ENCODE measurements at places on chromosomes 3 and 15.
A peak's percentile ranks its signal among the peaks of the same experiment; 100 is the strongest.

DNA sequence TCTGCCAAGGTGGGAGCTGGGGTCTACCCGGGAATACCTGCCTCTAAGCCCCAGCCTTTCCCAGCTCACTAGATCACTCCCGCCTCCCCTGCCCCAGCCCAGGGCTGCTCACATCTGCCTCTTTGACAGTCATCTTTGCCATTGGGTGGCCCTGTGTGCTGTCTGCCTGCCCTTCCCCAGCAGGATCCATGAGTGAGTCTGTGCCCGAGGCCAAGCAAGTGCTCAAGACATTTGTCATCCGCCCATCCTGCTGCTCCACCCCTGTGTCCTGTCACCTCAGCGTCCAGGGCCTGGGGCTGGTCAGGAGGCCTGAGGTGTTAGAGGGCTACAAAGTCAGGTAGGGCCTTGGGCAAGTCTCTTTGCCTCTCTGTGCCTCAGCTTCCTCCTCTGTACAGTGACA is 89.4 kb downstream of the LSM3 start:
- no peak for DNase-seq

GRCh38 chr3:88986834-88987233 is 120.6 kb upstream of the EPHA3 start:
- DNase-seq = peak; percentile 38

GRCh38 chr3:197711973-197712707 is 24.6 kb downstream of the RUBCN start:
- DNase-seq = peak; percentile 99

DNA sequence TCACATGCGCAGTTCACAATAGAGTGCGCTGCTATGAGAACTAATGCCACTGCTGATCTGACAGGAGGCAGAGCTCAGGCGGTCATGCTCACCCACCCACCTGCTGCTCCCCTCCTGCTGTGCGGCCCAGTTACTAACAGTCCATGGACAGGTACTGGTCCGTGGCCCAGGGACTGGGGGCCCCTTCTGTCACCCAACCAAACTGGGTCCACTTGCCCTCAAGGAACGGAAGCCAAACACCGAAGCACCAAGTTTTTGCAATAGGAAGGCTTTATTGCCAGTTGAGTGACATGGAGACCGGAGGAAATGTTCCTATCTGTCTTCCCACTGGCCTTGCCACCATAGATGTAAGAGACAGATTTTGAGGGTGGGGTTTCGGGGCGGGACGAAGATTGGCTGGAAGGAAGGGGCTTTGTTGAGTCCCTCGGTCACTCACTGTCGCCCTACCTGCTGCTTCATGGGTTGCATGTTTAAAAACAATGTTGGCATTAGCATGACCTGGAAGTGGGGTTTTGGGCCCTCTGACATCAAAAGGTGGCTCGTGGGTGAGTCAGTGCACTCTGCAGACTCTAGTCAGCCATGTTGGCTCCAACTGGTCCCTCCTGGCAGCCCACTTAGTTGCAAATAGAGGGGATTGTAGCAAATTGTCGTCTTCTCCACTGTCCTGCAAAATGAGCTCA is 141.0 kb downstream of the TJP1 start:
- no peak for DNase-seq

DNA sequence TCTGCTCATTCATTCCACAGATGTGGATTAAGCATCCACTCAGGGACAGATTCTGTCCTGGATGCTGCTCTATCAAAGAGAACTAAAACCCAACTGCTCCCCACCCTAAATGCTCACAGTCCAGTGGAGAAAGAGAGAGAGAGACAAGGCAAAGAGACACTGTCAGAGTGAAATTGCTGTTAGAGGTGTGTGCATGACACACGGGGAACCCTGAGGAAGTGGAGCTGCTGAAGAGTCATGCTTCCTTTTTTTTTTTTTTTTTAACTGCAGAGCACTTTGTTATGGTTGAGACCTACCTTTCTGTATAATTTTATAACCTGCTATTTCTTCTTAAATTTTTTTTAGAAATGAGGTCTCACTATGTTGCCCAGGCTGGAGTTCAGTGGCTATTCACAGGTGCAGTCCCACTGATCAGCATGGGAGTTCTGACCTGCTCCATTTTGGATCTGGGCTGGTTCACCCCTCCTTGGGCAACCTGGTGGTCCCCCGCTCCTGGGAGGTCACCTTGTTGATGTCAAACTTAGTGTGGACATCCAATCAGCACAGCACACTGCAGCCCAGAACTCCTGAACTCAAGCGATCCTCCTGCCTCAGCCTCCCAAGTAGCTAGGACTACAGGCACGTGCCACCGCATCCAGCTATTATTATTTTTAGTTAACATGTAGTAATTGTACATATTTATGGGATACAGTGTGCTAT is 18.2 kb upstream of the PSTPIP1 start:
- no peak for DNase-seq

DNA sequence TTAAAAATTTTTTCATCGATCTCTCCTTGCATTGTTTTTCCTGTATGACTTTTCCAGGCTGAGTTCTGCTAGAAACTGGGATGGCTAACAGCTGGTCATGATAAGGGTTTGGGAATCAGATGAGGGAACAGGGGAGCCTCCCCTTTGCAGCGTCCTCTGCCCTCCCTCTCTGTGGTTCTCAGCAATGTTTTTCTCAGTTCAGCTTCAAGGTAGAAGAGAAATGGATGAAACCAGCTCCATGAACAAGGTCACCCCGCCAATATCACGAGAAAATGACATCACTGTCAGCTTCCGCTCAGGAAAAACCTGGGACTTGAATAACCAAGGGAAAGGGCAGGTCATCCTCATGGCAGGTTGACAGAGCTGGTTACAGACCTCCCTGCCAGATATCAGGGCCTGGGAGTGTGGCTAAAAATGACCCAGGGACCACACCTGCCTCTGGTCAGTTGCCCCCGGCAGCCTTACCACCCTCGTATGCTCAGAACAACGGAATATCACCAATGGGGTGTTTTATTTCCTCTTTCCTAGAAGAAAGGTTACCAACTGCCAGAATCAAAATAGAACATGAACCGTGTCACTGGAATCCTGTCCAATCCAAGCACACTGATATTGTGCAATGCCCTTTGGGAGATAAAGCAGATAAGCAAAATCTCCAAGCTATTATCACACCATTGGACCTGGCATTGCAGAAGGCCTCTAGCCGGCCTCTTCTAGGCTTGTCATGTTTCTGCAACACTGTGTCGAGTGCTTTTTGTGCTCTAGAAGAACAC is 26.1 kb downstream of the LSM3 start:
- peak; percentile 52 for DNase-seq

DNA sequence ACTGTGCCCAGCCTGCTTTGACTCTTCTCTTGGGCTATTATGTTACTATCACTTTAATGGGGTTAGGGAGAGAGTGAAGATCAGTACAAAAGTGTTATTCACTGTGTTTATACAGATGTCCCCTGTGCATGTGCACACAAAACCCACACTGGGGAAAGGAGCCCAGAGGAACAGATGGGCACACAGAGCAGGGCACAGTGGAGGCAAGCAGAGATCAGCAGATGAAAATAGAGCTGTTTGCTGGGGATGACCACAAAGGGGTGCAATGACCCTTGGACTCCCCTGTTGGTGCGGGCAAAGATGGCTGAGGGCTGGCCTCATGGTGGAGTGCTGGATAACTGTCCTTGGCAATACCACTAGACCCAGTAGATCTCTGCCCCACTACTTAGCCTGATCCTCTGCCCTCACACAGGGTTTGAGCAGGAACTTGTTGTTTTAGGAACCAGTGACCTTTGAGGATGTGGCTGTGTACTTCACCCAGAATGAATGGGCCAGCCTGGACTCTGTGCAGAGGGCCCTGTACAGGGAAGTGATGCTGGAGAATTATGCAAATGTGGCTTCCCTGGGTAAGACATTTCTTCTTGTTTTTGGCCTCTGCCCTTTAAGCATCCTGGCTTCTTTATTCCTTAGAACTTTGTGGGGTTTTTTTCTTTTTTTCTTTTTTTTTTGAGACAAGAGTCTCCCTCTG is 5.3 kb downstream of the ZNF620 start:
- no peak for DNase-seq

GRCh38 chr3:24137958-24138875 is 193.1 kb downstream of the NR1D2 start:
- no peak for DNase-seq

GRCh38 chr3:193883551-193883950 is 252.4 kb upstream of the HES1 start:
- peak; percentile 48 for DNase-seq

DNA sequence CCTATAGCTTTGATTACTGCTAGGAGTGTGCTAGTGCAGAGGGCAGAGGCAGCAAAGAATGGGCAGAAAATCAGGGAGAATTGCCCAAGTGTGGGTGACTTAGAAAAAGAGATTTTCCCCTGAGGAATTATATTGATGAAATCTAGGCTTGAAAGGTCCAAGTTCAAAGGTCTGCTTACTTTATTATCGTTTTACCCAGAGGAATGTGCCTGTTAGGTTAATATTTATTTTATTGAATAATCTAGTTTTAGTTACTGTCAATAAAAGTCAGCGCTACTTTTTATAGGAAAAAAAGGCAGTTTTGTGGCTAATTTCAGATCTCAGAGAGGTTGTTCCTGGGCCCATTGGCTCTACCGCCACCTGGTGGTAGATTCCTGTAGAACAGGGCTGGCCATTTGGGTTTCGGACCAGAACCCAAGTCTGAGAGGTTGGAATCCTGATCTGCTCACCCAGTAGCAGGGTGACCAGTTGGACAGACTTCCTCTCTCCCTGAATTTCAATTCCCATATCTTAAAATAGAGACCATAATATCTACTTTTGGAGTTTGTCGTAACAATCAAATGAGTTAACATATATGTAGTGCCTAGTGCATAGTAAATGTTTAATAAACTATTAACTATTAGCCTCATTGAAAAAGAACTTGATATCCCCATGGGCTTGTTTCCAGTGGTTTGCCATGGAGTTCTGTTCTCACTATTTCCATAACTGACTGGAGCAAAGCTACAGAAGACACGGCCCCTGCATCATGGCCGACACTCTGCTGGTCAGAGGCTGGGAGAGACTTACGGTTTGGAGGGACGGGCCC is 62.7 kb upstream of the ZNF148 start:
- peak; percentile 56 for DNase-seq

- no peak for DNase-seq
Measured at GRCh38 chr3:179464323-179465092, 13.2 kb upstream of the GNB4 start.

- DNase-seq = no peak
Measured at GRCh38 chr3:56940976-56941375, 119.5 kb upstream of the SPATA12 start.

DNA sequence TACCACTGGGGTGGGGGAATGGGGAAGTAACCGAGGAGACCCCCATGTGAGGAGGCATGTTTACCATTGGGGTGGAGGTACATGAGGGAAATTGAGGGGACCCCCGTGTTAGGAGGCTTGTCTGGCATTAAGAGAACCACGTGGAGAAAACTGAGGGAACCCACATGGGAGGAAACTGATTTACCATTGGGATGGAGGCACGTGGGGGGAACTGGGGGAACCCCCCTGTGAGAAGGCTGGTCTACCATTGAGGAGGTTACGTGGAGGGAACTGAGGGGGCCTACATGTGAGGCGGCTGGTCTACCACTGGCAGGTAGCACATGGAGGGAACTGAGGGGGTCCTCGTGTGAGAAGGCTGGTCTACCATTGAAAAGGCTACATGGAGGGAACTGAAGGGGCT is 159.4 kb downstream of the FBLN2 start:
- DNase-seq = no peak

DNA sequence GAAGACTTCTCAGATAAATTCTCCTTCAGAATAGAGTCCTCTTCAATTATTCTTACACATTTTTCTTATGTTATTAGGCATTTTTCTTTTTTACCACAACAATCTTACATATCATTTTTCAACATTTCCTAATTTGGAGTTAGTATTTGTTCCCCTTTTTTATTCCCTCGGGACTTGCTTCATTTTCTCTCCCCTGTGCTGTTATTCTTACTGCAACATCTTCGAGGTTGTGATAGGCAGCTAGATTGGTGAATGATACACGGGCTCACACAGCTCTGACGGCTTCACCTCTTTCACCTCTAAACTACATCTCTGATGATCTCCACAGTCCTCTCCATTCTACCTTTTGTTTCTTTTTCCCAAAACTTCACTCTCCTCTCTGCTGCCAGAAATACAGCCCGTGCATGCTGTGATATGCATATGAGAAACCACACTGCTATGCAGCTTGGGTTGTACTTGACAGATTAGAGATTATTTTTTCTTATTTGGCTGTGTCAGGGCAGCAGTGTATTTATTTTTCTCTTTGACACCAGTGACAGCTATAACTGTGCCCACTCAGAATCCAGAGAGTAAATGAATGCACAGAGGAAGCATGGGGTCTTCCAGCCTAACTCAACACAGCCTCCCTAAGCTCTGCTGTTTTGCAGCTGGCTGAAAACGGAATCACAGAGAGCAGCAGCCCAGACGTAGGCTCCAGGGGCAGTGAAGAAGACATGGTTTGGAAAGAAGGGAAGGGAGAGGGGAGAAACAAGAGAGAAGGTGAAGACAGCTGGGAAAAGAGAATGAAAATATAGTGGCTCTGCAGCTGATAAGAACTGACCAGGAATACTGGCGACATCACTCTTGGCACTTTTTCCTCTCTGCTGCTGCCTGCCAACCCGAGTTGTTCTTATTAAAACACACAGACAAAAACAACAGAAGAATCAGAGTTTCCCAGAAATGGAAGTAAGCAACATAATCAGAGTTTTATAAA is 61.8 kb downstream of the SLC9A9 start:
- peak; percentile 51 for DNase-seq

GRCh38 chr3:143795874-143796273 is 52.4 kb downstream of the SLC9A9 start:
- no peak for DNase-seq

DNA sequence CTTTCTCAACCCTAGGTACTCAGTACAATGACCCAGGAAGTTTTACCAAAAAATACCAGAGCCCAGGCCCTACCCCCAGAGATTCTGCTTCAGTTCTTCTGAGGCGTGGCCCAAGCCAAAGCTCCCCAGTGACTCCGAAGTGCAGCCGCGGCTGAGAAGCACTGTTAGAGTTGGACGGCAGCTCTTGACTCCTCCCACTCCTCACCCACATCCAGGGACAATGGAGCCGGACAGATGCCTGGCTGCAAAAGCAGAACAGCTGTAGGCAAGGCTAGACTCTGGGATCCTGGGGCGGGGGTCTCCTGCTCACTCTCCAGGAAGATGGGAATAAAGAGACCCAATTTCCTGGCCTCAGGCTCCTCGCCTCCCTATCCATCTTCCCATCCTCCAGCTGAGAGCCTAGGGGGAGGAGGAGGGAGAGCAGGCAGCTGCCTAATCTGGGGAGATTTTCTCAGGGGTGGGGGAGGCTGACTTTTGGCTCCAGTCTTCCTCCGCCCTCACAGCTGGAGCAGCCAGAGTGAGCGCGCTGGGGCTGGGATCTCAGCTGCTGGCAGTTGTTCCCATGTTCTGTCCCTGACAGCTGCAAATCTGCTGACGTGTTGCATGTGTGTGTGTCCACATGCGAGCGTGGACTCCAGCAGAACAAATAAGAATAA is 223.8 kb downstream of the OPA1 start:
- peak; percentile 64 for DNase-seq

DNA sequence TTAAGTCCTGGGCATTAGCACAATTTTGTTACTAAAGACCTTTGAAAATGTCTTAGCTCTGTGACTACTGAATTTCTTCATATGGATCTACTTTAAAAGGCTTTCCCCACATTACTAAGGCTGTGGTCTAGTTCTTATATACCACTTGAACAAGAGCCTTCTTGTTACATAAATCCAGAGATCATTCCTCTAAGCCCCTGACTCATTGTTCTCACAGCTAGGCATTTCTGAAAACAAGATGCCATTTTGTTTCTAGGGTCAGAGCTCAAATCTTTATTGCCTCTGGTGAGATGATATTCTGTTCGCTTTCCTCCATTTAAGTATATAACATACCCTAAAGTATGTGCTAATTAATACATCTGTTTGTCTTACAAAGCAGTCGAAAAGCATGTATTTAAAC is 29.8 kb upstream of the LPP start:
- DNase-seq = peak; percentile 33

GRCh38 chr3:38095669-38096483 is 41.1 kb downstream of the ACAA1 start:
- DNase-seq = no peak

Measured in fibroblast of mammary gland (primary cell).